Activated naive CD4-positive, alpha-beta T cell (primary cell): ENCODE measurements at places on chromosomes 2 and 18.

DNA sequence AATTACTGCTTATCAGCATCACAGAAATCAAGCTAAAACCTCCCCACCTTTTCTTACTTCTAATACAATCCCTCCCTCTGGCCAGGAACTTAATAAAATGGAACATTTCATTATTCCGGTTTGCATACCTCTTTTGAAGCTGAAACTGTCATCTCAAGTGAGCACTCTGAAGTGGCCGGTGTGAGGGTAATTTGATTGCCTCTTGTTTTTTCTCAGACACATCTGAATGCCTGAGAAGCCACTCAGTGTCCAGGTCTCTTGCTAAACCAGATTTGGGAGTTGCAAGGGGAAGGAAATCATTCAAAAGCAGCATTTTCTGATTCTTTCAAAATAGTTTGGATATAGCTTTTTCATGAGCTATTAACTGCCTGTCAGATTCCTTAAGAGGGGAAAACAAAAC lies 190.3 kb downstream of the C1D start:
- no peak for DNase-seq

DNA sequence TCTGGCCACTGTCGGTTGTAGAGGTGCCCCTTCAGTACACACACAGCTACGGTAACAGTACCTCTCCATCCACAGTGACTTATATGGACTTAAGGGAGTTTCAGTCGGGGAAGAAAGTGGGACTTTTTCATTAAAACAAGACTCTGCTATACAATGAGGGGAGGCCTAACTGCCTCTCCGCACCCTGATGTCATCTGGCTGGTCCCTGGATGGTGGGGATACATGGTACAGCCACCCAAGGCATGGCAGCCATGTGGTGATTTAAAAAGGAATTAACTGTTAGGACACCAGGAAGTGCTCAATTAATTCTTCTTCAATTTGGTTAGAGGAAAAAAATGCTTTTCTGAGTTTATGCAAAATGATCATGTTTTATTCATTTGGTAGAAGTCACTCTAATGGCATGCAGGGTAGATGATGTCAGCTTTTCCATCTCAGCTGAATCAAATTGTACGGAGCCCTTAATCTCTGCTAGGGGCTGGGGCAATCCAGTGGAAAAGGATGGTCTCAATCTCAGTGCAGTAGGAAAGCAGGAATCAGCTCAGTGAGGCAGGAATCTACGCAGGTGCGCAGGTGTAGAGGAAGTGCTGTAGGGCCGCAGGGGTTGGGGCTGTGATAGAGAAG lies 243.9 kb downstream of the PRKCE start:
- no peak for DNase-seq

DNA sequence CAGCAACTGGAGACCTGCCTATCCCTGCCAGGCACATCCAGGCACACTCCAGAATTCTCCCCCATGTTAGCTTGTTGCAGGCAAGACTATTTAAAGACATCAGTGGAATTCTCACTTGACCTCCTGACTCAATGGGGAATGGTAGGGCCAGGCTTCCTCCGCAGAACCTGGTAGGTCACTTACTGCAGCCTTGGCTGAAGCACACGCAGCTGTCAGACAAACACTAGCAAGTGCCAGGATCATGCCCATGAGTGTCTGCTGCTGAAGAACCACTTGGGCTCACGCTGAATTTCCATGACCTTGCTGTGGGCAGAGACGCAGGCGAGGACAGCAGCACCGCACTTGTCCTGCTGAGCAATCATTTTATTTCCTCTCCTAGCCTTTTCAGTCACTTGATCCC lies 3.2 kb downstream of the LRRC30 start:
- DNase-seq: no peak

- no peak for DNase-seq
These were observed 939.5 kb downstream of the ERBB4 start for GRCh38 chr2:211599146-211599545.

- no peak for DNase-seq
These were observed 157.0 kb upstream of the SERPINE2 start for GRCh38 chr2:224195925-224196571.
